ENCODE measurements at places on chromosomes 2 and 18.

DNA sequence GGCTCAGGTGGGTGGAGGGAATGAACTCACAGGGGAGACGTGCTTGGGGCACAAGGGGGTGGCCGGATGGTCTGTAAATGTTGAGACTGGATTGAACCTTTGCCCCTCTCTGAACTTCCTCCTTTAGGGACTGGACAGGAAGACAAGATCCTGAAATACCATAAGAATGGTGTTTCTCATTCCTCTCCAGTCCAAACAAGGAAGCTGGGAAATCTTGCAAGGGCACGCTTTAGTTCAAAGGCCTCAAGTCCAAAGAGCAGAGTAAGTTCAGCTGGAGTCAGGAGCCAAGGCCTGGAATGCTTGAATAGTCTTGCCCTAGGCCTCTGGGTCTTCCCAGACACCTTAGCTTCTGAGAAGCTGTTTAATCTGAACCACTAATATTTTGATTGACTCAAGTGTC lies 52.4 kb upstream of the SIX3 start:
- no peak for DNase-seq

- DNase-seq: no peak
Measured at GRCh38 chr2:207869784-207870778, 100.4 kb upstream of the FZD5 start.

DNA sequence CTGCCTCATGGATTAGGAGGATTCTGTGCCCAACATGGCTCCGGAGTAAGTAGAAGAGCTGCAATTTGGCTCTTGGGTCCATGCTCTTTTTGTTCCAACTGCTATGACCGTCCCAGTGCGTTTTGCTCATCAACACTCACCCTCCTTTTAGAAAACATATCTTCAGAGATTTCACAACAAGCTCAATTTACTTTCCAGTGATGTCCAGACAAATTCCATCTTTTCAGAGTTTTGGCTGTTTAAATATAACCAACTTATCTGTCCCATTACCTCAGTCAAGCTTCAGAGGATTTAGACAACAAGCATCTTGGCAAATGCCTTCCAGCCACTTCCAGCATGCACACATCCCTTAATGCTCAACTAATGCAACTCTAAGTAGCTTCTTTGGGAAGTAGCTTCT lies 6.9 kb upstream of the SLC14A2 start:
- DNase-seq: no peak

DNA sequence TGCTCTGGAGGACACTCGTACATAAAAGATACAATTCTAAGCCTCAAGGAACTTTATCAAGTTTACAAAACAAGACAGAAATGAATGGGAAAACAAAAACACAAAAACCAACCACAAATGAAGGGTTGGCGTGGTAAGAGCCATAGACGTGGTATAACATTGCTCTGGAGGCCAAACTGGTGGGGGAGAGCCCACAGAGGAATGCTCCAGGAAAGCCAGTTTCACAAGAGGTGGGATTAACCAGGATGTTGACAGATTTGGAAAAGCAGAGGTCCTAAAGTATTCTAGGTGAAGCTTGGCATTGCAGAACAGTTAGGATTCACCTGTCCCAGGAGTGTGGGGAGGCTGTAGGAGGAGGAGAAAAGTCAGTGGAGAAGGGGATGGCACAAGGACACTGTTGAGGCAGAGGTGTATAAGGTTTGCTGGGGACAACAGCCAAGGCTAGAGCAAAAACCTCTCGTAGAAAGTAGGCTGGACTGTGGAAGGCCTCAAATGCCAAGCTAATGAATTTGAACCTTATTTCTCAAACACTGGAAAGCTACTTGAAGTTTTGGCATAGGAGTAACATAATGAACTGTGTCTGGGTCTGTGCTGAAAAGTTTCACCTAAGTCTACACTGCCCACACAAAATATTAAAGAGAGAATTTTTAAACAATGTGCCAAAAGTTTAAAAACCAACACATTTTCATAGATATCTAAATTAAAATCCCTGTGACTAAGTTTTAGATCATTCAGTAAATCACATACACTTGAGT lies 135.1 kb downstream of the THADA start:
- no peak for DNase-seq

GRCh38 chr2:18379870-18380269 lies 180.6 kb downstream of the RDH14 start:
- DNase-seq: no peak
